ENCODE measurements at places on chromosomes 6 and 20.

DNA sequence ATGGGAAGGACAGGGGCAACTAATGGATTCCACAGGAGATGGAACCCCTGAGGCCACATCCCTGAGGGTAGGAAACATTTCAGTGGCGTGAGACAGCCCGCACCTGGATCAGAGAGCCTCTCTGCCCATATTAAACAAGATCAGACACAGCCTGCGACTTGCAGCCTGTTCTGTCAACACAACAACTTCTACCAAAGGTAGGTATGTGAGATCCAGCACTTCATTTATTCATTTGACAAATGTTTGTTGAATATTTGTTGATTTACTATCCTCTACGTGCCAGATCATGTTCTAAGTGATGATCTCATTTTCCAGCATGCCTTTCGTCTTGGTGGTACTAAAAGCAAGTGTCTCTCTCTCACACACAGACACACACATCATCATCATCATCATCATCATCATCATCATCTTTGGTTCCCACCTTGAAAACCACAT is 43.2 kb upstream of the NT5E start:
- no peak for DNase-seq

- DNase-seq, result no peak
These were observed 89.8 kb downstream of the CD164 start for GRCh38 chr6:109292420-109292819.

GRCh38 chr20:39390186-39390585 is 428.0 kb downstream of the DHX35 start:
- DNase-seq, result no peak

GRCh38 chr6:161226009-161226964 is 47.6 kb downstream of the AGPAT4 start:
- DNase-seq, result no peak

DNA sequence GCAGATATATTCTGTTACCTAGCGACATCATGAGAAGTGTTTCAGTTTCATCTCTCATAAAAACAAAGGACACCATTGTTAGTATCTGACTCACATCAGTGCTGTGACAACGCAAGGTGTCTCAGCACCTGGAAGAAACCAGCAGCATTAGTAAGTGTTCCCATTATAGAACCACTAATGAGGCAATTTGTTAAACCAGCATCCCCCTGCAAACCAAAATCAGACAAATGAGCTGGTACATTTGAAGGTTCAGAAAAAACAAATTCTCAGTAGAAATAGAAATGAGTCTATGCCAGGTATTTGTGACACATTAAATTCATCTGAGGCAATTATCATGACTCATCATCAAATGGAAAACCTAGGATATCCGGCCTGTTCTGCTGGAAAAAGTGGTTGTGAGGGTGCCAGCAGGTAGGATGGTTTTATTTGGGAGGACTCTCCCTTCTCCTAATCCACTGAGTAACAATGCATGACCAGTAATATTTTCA is 151.7 kb downstream of the TMEM200A start:
- DNase-seq, result peak; percentile 15

DNA sequence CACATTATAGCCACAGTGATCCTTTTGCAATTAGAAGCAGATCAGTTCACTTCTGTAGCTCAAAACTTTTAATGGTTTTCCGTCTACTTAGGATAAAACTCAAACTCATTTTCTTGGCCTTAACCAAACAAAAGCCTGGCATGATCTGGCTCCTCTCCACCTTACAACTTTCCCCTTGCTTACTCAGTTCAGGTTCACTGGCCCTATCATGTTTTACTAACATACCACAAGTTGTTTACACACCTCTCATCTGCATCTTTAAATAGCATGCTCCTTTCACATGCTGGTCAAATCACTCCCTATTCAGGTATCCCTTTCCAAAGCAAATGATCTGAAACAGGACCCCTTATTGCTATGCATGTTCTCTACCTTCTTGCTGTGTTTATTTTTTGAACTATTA is 191.4 kb upstream of the FAM83B start:
- no peak for DNase-seq

DNA sequence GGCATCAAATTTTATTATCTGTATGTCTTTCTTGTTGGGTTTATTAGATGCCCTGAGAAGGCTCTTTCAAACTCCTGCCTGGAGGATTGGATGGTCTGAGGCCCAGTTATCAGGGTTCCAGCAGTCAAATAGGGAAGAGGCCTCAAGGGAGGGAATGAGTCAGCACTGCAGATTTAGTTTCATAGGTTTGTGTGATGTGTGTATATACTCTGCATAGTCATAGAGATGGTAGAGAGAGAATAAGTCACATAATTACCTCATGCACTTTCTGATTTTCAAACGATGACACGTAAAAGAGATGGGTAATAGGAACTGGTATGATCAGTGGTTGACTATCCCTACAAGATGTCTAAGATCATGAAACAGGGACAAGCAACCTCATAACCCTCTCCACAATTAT is 82.1 kb downstream of the ADAT2 start:
- peak; percentile 25 for DNase-seq

GRCh38 chr20:1939270-1939595 is 44.0 kb downstream of the SIRPA start:
- no peak for DNase-seq

GRCh38 chr6:132524646-132525045 is 11.7 kb upstream of the STX7 start:
- no peak for DNase-seq

- no peak for DNase-seq
These were observed 58.6 kb downstream of the PHACTR3 start for GRCh38 chr20:59662856-59663512.

GRCh38 chr6:116359131-116359530 is 11.6 kb upstream of the DSE start:
- DNase-seq, result no peak

DNA sequence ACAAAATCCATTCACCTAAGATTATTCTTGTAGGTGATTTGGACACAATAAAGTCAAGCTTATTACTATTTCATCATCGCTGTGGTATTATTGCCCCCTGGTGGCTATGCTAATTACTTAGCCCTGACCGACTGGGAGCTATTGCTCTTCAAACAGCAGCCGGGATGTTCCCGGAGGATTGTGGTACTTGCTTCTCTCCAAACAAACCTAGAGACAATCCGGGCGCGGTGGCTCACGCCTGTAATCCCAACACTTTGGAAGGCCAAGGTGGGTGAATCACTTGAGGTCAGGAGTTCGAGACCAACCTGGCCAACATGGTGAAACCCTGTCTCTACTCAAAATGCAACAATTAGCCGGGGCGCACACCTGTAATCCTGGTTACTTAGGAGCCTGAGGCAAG is 15.4 kb upstream of the STMND1 start:
- DNase-seq, result peak; percentile 7

DNA sequence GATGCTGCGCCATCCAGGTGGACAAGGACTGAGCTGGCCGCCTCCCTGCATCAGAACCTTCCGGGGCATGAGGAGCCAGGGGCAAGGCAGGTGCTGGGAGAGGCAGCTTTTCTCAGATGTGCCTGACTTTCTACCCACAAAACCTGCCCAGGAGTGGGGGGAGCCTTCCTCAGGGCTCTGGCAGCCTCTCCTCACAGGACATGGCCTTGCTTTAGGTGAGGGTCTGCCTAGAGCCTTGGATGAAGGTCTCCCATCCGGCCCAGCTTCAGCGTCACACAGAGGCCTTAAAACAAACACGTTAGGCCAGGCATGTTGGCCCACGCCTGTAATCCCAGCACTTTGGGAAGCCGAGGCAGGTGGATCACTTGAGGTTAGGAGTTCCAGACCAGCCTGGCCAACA is 7.4 kb downstream of the BCAS4 start:
- no peak for DNase-seq

DNA sequence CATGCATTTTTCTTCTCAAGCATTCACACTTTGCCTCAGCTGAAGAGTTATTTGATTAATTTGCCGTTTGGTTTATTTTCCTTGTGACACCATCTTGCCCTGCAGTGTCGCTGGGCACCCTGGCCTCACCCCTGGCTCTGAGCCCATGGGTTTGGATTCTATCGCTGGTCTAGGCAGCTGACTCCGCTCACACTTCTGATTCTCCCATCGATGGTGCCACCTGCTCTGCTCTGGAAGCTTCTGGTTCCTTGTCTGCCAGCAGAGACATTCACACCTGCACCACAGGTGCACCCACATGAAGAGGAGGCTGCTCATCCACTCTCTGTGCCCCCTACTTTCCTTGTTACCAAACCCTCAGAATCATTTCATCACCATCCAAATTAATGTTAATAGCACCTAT is 291.6 kb upstream of the CDH4 start:
- no peak for DNase-seq

DNA sequence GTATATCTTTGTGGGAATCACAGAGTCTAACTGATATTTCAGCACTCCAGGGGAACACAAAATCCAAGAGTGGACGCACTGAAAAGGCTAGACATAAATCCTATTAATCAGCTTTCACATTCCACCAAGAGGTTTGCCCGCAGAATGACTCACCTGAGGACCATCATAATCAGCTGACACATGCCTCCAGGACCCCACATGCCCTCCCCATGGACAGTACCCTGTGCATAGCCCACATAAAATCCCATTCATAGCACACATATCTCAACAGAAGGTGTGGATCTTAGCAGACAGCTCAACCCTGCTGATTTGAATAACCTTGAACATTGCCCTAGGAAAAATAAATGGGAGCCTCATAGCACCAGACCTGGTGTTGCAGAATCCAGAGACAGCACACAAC is 246.8 kb upstream of the TENT5A start:
- no peak for DNase-seq

DNA sequence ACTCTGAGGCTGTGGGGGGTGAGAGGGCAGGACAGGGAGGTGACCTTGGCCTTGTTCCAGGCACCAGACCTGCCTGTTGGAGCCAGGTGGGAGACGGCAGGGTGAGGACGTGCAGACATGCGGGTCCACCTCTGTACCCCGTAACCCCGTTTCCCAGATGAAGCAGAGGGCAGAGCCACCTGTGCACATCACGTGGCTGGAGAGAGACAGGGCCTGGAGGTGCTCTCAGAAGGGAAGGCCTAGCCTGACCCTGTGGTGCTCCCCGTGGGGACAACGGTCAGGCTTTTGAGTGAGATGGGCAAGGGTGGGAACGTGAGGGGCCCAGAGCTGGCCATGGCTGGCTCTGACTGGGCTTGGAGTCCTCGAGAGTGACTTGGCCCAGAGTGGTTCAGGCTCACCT is 6.6 kb downstream of the NTSR1 start:
- DNase-seq, result no peak

DNA sequence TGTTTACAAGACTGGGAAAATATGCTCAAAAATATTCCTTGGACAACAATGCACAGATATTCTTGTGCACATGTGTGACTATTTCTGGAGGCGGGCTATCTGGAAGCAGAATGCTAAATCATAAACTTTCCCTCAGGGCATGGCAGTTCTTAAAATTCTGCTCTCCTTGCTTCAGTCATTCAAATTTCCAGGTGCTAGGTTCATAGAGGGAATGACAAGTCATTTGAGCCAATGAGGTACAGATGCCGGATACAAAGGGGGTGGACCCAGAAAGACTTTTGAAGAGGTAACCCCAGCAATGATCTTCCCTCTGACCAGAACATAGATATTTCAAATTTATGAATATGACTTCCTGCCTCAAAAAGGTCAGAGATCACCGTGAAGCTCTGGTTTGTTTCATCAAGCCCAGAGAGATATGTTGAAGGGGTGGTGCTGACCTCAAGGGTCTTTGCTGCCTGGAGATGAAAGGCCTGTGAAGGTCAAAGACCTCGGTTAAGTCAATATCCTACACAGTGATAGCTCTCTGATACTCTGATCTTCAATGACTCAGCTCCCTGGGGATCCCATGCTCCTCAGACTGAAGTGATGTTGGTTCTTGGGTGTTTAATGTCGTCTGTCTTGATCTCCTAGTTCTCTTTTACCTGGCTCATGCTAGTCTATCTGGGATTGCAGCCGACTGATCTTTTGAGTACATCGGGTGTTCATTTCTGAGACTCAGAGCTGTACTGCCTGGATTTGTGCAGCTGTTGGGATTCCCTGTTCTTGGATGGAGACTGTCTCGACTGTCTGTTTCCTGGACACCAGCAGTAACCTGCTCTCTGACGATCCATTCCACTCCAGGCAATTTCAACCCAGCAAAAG is 47.5 kb upstream of the TSHZ2 start:
- DNase-seq, result no peak

DNA sequence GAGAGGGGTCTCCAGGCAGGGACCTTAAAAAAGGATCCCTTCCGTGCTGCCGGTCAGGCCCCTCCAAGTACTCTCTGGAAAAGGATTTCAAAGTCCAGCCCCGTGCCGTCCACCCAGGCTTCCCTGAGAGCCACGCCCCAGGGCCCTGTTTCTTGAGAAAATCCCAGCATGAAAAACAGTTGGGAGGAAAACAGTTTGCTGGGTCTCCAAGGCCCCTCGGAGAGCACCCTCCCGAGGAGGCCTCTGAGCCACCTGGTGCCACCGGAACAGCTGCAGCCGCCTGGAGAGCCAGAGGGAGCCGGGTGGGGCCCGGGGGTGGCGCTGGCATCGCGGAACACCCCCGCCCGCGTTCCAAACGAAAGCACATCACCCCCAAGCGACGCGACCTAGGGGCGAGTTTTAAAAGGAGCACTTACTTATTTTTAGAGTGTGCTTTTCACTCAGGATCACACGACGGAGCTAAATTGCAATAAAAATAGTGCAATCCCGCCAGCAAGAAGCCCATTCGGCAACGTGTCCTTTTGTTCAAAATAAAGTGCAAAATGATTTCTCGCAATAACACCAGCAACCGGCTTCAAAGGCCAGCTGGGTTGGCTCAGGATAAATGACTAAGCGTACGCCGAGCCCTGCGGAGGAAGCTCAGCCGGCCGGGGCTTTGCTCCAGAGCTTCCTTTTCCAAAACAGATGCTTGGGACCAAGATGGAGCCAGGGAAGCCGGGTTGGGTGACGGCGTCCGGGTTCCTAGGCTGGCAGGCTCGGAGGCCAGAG is 64.2 kb downstream of the YTHDF1 start:
- DNase-seq, result no peak

GRCh38 chr20:52234302-52235045 is 42.9 kb upstream of the ZFP64 start:
- DNase-seq, result no peak

DNA sequence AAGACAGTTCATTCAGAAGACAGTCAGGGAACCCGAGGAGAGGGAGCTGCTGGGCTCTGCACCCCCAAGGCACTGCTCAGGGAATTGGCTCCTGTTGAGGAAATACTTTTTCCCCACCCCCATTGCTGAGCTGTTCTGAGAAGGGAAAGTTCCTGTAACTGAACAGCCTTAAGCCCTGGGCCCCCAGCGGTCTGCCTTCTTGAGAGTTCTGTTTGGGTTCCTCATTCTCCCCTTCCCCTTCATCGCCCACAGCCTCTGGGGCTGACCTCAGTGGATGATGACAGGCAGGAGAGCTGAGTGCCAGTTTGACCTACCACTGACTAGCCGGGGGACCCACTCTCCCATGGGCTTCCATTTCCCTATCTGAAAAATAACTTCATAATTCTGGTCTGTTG is 10.7 kb downstream of the HCK start:
- DNase-seq, result no peak

DNA sequence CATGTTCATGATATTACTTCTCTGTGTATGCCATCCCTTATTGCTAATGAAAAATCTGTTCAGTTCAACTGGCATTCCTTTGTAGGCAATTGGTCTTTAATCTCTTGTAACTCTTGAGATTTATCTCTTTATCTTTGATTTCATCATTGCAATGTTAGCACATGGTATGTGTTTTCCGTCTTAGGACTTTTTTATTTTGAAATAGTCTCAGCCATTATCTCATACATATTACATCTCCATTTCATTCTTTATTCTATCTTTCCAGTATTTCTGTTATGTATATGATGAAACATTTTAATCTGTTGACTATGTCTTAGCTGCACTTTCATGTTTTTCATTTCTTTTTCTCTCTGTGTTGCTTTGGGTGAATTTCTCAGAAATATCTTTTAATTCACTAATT is 58.1 kb downstream of the VSTM2L start:
- DNase-seq, result no peak

- DNase-seq, result no peak
These were observed 17.6 kb downstream of the IL22RA2 start for GRCh38 chr6:137155830-137156229.
